ENCODE measurements at places on chromosomes 3 and 15. TPM values are rescaled to one million over a fixed set of nuclear protein-coding genes. Genes with fewer than 3 reads are reported as not detected.

The CAND2 gene
- total RNA-seq = 2.1 TPM

The ZNF860 gene
- total RNA-seq = 10.7 TPM

The GCSAM gene
- not detected for total RNA-seq

GRCh38 chr3:130609166-130609979, 92.4 kb downstream of the COL6A6 start:
- peak; percentile 25 for DNase-seq

DNA sequence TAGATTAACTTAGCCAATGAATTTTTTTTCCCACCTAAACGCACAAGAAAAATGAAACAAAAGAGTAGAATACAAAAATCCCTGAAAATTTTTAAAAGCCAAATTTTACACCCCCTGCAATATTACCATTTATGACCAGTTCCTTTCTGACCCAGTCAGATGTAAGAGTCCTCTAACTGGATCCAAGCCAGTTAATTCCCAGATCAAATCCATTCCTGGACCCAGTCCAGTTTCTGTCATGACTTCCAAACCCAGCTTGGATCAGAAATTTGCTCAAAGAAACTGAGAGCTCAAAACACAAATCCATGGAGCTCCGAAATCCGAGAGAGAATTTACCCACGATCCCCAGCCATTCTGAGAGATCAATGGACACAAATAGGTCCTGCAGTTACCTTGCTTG, 17.0 kb upstream of the ALDH1L1 start:
- no peak for DNase-seq

DNA sequence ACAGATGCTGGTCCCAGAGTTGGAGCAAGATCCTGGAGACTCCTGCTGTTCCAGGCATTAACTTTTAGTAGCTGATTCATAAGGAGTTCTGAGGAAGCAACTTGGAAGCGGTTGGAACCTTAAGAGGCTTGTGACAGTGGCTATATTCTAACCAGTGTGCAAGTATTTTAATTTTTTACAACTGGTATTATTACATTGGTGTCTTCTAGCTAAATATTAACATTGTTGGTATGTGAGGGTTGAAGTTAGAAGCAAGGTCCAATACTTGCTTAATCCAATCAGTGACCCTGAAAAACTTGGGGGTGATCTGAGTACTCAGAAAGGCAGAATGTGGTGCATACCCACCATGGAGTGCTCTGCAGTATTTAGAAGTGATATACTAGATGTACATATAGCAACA, 1.5 kb upstream of the OR4F15 start:
- DNase-seq = no peak

- no peak for DNase-seq
Observed at GRCh38 chr3:150218841-150219240, 189.3 kb upstream of the TSC22D2 start.

GRCh38 chr3:47425959-47426358, 45.1 kb downstream of the PTPN23 start:
- DNase-seq = no peak

GRCh38 chr15:70748281-70748747, 15.0 kb downstream of the UACA start:
- DNase-seq = no peak

GRCh38 chr3:99637016-99637367, 1.4 kb upstream of the COL8A1 start:
- no peak for DNase-seq

- DNase-seq = no peak
Observed at GRCh38 chr15:64447536-64448315, 12.7 kb upstream of the ZNF609 start.

GRCh38 chr15:82922737-82923136, 29.8 kb downstream of the HOMER2 start:
- DNase-seq = no peak

Measured in Peyer's patch (tissue), 4 donors.